Endothelial cell (in vitro differentiated cells): ENCODE measurements at places on chromosomes 5 and 9. TPM values are rescaled to one million over a fixed set of nuclear protein-coding genes. Genes with fewer than 3 reads are reported as not detected.

DNA sequence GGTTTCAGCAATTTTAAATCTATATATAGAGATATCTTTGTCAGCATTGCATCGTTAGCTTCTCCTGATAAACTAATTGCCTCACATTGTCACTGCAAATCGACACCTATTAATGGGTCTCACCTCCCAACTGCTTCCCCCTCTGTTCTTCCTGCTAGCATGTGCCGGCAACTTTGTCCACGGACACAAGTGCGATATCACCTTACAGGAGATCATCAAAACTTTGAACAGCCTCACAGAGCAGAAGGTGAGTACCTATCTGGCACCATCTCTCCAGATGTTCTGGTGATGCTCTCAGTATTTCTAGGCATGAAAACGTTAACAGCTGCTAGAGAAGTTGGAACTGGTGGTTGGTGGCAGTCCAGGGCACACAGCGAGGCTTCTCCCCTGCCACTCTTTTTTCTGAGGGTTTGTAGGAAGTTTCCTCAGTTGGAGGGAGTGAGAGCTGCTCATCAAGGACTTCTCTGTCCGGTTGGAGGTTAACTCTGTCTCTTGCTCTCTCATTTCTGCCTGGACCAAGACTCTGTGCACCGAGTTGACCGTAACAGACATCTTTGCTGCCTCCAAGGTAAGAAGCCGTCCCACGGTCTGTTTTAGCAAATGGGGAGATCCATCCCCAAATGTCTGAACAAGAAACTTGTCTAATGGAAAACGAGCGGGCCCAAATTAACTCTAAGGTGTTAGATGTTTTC lies at the start of gene IL4:
Gene IL4, plus strand, starts transcription at position 51 of the 692 bp plus-strand sequence. Its CDS starts 62 bp downstream, at position 113.
- H3K27me3 ChIP-seq = no peaks in the 10 kb centered on the region
- H3K36me3 ChIP-seq = no peaks in the 10 kb centered on the region
- no peaks in the 10 kb centered on the region for H3K4me1 ChIP-seq
- H3K27ac ChIP-seq = no peak within 1 kb of the TSS

DNA sequence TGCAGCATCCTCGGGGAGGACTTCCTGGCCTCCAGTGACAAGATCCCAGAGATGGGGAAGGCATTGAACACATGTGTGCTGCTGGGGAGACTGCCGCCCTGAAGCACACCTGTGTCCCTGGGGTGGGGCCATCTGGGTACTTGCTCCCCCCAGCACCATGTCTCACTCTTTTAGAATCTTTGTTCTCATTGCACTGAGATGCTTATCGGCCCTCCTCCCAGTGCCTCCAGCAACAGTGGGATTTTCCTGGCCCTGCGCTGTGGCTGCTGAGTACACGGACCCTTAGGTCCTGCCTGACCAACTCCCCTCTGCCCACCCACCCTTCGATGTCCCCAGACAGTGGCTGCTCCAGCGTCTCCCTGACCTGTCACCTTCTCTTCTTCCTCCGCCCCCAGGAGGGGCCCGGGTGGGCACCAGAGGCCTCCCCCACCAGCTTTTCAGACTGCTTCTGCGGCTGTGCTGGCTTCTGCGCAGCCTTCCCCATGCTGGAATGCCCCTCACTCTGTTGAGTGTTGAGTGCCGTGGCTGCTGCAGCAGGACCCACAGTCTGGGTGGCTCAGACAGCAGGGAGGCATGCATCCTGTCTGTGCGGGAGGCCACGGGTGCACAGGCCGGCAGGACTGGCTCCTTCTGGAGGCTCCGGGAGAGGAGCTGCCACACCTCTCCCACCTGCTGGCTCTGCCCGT lies 145.9 kb upstream of the IRX2 start:
- DNase-seq = no peak
- no peak overlapping the region for H3K27ac ChIP-seq
- no peak overlapping the region for H3K4me3 ChIP-seq
- no peaks in the 10 kb centered on the region for H3K36me3 ChIP-seq

INPP5E gene
- total RNA-seq = 23.6 TPM

SMIM33 gene
- not detected for total RNA-seq
